ENCODE measurements at places on chromosomes 4 and X.

DNA sequence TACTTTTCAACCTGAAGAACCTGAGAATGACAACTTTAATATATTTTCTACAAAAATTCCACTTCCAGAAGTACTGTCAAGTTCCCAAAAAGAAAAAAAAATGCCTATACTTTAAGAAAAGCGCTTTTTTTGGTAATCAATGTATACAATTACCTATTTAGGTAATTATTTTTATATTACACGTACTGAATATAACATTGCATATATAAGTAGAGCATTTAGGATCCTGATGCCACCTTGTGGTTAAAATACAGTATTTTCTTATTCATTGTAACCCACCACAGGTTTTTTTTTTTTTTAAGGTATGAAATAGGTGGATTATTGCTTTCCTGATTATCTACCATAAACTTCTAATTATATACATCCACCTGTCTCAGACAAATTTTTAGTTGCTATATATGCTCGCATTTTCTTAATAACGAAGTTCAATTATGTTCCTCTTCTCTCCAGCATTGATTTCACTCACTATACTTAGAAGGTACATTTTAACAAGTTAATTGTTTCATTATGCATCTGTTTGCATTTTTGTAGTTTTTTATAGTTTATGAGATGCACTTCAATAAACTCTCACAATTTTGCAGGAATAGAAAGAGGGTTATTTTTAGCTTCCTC is 5.2 kb downstream of the MAP9 start:
- no peak for DNase-seq

DNA sequence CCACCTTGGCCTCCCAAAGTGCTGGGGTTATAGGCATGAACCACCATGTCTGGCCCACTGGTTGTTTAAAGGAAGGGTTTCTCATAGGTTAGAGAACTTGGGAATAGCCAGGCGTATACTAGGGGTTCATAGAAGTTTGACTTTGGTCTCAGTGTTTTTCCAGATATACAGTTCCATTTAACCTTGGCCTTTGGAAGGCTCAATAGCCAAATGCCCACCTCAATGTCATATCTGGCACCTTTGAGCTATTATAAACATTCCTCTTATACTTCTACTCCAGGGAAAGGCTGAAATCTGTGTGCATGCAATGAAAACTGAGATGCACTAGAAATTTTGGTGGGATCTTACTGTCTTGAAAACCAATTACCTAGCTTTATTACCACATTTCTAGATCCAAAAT is 47.5 kb upstream of the PROM1 start:
- DNase-seq, result no peak

DNA sequence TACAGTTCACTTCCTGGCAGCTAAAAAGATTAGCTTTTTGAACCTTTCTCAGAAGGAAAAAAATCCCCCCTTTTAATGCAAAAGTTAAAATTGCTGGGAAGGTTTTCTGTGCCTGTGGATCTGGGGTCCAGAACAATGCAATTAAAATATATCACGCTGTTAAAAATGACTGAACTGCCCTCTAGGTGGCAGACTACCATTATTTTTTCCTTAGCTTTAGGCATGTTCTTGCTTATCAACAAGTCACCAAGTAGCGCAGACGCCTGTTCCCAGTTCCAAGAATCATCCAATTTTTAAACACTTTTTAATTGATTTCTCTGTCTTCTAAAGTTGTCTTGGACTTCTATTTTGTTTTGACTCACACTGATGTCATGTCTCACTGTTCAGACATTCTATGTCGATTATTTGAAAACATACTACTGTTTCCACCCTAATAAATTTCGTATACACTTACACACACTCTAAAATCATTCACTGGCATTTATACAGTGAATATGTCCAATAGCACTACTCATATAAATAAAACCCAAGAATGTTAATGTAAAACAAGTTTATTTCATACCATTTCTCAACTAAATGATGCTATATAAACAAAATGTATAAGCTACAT is 661.6 kb downstream of the RAPGEF2 start:
- no peak for DNase-seq

DNA sequence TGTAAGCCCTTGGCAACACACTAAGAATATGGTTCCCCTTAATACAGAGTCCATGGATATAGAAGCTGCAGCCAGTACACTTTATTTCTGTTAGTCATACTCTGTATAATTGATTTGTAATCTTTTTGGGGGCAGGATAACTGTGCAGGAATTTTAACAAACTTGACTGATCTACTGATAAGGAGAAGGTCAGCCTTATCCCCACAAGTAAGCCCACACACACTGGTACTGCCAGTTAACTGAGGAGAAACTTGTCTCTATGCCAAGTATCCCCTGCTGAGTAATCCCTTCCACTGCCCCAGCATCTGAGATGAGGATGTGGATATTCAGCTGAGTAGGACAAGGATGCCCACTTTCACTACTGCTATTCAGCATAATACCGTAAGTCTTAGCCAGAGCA is 154.9 kb upstream of the CXXC4 start:
- DNase-seq, result no peak

DNA sequence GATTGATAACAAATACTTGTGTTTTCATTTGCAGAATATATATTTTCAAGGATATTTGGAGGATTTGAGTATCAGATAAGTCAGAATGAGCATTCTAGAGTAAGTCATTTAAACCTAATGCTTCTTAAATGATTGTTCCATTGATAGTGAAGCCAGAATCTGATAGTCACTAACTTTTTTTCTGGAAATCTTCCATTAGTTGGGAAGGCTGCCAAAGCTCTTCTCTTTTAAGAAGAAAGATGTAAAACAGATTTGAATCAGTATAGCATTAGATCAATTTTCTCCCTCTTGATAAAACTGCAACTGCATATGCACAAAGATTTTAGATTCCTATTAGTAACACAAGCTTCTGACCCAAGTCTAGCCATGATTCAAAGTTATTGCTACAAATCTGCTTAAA is 256.7 kb downstream of the SPOCK3 start:
- no peak for DNase-seq

DNA sequence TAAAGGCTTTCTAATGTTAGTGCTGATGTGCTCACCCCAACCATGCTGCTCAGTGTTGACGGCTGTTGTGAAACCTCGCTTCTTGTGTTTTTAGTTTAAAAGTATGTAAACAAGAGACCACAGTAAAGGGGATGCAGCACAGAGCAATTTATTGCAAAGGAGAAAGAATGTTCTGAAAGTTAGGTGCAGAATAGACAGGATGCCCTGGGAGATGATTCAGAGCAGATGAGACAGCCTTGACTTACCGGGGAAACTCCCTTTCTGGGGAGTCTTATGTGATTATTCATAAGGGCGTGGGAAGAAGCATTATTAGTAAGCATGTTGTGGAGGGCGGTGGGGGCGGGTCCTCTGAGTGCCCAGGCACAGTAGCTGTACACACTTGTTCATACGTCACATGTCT is 47.7 kb downstream of the EVC start:
- DNase-seq, result peak; percentile 26

DNA sequence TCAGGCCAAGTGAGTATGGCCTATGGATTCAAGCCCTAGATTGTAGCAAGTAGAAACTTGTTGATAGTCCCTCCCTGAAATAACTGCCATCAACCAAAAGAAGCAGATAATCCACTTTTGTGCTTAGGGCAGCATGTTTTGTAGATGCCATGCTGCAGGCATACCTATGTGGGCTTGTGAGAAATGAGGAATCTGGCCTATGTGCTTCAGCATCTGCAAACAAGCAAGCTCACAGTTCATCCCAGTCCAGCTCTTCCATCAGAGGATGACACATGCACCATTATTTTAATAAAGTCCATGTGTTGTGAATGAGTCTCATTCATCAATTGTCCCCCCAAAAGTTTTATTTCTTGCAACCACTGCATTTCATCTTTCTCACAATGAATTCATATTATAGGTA is 421.9 kb upstream of the DIPK2B start:
- no peak for DNase-seq

DNA sequence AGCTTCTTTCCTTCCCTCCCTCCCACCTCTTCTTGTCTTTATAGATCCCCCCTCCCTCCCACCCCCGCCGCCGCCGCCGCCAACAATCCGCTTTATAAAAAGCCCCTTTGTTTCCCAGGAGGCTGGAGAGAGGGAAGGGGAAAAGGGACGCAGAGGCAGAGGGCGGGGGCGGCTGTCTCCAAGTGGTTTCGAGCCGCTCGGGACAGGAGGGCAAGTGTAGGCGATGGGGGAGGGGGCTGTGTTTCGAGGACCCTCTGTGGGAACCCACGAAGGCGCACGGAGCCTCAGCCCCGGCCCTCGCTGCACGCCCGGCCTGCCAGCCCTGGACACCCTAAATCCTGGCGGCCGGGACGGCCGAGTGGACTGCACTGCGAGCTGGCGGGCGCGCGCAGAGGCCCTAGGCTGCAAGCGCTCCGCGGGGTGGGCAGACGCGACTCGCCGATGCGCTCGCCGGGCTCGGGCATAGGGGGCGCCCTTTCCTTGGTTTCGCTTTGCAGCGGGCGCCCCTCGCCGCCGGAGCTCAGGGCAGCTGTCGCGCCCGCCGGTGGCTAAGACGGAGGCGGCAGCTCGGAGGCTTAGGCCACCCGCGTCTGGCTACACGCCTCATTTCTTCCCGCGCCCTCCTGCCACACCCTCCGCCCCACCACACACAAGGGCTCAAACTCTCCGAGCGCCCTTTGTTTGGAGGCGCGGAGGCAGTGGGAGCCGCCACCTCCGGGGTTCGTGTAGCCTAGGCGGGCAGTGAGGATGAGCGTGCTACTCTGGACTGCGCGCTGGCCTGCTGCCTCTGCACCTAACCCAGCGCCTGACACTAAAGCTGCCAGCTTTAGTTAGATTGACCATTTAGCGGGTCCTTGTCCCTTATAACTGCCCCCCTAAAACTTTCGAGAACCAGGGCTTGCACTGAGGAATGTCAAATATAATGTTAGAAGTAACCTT is 2.2 kb downstream of the MAMLD1 start:
- DNase-seq, result peak; percentile 40

DNA sequence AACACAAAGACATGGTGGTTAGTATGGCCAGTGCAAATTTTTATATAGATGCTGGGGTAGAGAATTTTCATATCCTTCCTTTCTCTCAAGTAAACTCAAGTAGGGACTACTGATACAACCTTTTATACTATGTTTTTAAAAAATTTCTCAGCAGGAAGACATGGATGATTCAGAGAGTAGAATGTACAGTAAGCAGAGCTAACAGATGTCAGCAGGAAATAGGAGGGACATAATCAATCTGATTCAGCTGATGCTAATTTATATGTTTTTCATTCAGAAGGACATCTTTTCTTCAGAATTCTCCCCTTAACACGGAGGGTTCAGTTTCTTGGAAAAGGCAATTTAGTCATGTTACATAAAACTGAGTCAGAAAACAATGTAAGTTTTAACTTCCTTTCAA is 95.4 kb downstream of the GRIA2 start:
- DNase-seq, result no peak

DNA sequence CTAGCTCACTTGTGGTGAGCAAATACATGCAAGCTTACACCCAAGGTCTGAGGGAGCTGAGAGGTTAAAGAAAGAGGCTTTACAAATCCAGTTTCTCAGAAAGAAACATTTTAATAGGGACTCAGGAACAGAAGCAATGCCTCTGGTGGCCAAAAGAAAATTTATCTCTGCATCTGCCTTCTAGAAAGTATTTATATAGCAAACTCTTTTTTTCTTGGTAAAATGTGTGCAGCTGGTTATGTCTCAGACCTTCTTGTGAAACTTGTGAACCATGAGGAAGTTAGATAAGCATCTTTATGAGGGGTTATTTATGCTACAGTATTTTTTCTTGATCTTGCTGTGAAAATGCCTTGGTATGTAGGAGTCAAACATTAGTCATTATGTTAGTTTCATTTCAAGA is 48.5 kb upstream of the CYSLTR1 start:
- no peak for DNase-seq

- peak; percentile 8 for DNase-seq
These were observed 24.3 kb upstream of the GPR34 start for GRCh38 chrX:41664375-41664901.

DNA sequence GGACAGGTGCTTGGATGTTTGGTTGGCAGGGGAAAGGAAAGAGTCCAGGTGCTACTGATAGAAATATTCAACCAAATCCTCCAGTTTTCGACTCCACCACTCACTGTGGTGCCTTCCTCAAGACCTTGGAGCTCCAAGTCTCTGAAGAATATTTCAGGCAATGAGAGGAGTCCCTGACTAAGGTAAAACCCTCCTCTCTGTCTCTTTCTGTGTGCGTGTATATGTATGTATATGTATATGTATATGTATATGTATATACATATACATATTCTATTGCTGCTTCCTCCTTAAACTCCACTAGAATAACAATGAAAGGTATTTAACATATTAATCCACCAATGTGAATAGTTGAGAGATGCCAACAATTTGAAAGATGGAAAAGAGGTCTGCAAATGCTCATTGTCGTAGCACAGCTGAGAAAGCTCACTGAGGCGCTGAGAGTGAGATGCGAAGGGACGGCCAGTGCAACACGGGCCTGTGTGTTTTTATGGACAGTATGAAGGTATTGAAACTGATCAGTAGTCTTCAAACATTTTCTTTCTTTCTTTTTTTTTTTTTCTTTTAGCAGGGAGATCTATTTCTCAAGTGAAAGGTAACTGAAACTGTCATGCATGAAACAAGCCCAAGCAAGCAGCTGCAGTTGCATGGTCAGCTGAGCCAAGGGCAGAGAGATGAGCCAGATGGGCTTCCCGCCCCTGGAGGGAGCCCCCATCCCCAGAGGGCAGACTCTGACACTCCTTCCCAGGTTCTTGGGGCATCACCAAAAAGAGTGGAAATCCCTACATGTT is 41.1 kb upstream of the HS3ST1 start:
- no peak for DNase-seq

- DNase-seq, result no peak
These were observed 54.2 kb upstream of the GRPEL1 start for GRCh38 chr4:7121866-7122653.

GRCh38 chrX:111597967-111598366 is 83.0 kb upstream of the ALG13 start:
- DNase-seq, result no peak
